ENCODE measurements at places on chromosomes 5 and 9.

DNA sequence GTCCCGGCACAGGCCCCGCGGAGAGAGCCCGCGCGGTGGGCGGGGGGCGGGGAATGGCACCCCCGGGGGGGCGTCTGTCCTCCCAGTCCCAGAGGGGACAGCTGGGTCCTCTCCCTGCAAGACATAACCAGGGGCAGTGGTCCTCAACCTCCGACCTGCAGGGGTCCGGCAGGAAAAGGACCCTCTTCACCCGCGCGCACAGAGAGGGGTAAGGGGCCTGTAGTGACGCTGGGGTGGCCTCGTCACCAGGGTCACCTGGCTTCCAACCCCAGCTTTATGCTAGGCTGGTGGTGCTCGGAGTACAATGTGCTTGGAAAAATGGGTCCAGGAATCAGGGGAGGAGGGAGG, 34.2 kb downstream of the LHX2 start:
- no peak for DNase-seq

DNA sequence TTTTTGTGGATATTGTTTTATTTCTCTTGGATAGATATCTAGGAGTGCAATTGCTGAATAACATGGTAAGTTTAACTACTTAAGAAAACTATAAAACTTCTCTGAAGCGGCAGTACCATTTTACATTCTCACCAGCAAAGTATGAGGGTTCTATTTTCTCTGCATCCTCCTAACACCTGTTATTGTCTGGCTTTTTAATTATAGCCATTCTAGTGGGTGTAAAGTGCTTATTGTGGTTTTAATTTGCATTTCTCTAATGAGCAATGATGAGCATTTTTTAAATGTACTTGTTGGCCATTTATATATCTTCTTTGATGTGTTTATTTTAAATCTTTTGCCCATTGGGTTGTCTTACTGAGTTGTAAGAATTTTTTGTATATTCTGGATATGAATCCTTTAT, 28.7 kb downstream of the SMIM32 start:
- no peak for DNase-seq

GRCh38 chr9:124110307-124110915, 98.8 kb downstream of the LHX2 start:
- DNase-seq: peak; percentile 63

- DNase-seq: no peak
Observed at GRCh38 chr9:126833710-126834345, 26.6 kb upstream of the ZBTB34 start.

DNA sequence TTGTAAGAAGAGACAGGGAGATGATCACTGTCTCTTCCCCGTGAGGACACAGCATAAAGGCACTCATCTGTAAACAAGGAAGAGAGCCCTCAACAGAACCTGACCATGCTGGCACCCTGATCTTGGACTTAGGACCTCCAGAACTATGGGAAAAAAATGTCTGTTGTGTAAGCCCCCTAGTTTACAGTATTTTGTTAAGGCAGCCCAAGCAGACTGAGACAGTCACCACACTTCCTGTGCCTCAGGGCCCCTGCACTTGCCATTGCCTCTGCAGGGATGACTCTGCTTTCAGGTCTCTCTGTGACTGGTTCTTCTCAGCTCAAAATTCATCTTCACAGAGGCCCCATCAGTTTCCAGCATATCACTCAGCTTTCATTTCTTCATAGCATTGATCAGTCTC, 372.1 kb downstream of the TLE1 start:
- no peak for DNase-seq

GRCh38 chr9:135245482-135246247, 158.2 kb downstream of the OLFM1 start:
- no peak for DNase-seq

Data from stimulated activated naive CD8-positive, alpha-beta T cell treated with anti-CD3 and anti-CD28 coated beads, Interleukin-15, Interleukin-2, amounts not matched to agents 100 U/mL and 50 U/mL, for 24 hours (primary cell).